ENCODE measurements at places on chromosomes 3 and 15. TPM values are rescaled to one million over a fixed set of nuclear protein-coding genes. Genes with fewer than 3 reads are reported as not detected.

CCR8 gene
- polyA plus RNA-seq, result not detected

PLSCR2 gene
- polyA plus RNA-seq, result 1.0 TPM

DNA sequence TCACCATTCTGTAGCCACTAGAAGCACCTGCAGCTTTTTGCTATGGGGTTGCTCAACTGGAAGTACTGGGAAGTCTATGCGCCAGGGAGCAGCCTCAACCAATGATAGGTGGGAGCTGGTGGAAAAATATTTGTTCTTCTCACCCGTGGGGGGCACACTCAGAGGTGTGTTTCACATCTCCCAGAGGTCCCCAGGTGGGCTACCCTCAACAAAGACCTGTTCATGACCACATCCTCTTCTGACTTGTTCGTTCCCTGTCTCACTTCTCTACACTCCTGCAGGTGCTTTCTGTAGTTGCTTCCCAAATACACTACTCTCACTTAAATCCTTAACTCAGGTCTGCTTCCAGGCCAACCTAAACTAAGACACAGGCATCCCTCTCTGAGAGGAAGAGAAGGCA, 3.6 kb downstream of the CAMP start:
- DNase-seq, result no peak

CHDH gene
- polyA plus RNA-seq, result 8.8 TPM

DNA sequence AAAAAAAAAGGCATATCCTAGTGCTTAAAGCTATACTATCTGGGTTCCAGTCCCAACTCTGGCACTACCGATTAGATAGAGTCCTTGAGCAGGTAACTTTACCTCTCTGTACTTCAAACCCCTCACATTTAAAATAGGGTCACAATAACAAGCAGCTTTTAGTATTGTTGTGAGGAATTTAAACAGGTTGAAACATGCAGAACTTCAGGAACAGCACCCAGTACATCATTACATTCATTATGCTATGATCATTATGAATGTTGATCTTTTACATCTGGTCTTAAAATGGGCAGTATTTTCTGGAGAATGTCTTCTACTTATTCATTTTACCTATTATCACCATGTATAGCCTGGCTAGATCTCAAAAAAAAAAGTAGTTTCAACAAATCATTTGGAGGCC, 176.1 kb upstream of the CCDC54 start:
- no peak for DNase-seq

LYZL4 gene
- polyA plus RNA-seq, result not detected

GRCh38 chr3:114114719-114115118, 58.2 kb downstream of the QTRT2 start:
- DNase-seq, result no peak

DNA sequence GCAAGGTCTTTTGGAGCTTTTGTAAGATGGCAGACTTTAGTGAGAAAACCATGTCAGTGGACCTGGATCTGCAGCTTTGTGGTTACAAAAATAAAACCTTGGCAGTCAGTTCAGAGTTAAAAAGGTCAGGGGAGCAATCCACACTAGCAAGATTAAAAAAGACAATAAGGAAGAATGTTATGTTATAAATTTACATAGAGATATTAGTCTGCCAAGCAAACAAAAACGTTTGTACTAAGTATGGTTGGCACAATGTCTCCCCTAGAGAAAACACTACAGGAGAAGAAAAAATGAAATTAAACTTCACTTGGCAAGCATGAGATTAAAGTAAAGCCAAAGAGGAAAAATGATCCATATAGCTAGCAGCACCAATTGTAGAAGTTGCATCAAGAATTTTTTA, 205.0 kb downstream of the LSAMP start:
- DNase-seq, result no peak

DNA sequence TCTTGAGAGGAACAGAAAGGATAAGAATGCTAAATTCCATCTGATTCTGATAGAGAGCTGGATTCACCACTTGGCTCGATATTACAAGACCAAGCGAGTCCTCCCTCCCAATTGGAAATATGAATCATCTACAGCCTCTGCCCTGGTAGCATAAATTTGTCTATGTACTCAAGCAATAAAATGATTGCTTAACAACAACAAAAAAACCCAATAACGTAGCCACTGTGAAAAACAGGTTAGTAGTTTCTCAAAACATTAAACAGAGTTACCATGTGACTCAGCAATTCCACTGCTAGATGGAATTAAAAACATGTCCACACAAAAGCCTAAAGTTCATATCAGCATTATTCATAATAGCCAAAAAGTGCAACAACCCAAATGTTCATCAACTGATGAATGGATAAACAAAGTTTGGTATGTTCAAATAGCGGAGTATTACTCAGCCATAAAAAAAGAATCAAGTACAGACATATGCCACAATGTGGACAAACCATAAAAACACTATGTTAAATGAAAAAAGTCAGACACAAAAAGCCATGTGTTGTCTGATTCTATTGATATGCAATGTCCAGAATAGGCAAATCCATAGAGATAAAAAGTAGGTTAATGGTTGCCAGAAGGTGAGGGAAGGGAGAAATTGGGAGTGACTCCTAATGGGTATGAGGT, 16.8 kb downstream of the BCL2L10 start:
- no peak for DNase-seq

GATA2 gene
- polyA plus RNA-seq, result 32.1 TPM

HCLS1 gene
- polyA plus RNA-seq, result 5.9 TPM

GRCh38 chr3:151631946-151632345, 101.8 kb upstream of the AADACL2 start:
- DNase-seq, result no peak

DNA sequence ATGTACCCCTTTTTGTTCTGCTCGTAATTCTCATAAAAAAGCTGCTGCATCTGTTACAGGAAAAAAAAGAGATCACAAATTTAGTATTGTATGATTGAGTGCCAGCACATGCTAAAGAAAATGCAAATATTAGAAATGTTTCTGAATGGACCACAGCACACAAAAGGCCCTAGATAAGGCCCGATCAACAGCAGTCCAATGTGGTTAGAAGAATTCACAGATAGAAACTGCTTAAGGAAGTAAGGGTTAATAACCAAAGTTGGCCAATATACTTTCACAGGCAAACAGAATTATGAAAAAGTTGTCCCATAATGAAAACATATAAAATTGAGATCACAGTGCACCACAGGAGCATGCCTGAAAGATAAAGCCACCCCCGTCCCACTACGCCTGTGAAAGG, 72.9 kb downstream of the CHSY1 start:
- no peak for DNase-seq

DNA sequence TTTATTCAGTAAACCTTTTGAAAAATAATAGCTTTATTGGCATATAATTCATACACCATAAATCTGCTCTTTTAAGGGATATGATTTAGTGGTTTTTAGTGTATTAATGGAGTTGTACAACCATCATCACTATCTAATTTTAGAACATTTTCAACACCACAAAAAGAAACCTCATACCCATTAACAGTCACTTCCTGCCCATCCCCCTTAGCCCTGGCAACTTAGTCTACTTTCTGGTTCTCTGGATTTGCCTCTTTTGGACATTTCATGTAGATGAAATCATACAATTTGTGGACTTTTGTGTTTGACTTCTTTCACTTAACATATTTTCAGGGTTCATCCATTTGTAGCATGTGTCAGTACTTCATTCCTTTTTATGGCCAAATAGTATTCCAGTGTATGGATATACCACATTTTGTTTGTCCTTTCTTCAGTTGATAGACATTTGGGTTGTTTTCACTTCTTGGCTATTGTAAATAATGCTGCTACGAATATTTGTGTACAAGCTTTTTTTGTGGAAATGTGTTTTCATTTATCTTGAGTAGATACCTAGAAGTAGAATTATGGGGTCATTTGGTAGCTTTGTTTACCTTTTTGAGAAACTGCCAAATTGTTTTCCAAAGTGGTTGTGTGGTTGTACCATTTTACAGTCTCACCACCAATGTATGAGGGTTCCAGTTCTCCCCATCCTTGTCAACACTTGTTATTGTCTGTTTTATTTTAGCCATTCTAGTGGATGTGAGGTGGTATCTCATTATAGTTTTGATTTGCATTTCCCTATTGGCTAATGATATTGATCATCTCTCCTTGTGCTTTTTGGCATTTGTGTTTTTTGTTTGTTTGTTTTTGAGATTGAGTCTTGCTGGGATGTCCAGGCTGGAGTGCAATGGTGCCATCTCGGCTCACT, 45.8 kb downstream of the SMAD3 start:
- DNase-seq, result no peak

RTP3 gene
- not detected for polyA plus RNA-seq

HIGD2B gene
- not detected for polyA plus RNA-seq

DNA sequence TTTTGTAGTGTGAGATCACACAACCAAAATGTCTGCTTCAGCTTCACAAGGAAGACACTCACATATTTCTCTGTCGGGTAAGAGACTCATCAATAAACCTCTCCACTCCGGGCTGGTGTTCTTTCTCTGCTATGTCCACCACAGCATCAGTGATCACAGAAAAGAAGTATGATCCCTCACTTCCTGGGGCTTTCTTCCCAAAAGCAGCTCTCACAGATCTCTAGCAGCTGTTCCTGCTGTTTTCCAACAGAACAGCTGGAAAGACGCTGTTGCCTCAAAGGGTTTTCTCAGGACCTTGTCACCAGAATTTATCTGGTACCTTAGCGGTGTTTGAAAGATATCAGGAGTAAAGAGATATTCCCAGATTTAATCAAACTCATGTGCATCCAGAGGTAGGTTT, 46.4 kb downstream of the GATM start:
- DNase-seq, result no peak

SPCS1 gene
- 150 TPM for polyA plus RNA-seq

CCDC39 gene
- 9.8 TPM for polyA plus RNA-seq

- no peak for DNase-seq
These were observed 112.4 kb upstream of the GOLGA8J start for GRCh38 chr15:29970402-29970695.

DNA sequence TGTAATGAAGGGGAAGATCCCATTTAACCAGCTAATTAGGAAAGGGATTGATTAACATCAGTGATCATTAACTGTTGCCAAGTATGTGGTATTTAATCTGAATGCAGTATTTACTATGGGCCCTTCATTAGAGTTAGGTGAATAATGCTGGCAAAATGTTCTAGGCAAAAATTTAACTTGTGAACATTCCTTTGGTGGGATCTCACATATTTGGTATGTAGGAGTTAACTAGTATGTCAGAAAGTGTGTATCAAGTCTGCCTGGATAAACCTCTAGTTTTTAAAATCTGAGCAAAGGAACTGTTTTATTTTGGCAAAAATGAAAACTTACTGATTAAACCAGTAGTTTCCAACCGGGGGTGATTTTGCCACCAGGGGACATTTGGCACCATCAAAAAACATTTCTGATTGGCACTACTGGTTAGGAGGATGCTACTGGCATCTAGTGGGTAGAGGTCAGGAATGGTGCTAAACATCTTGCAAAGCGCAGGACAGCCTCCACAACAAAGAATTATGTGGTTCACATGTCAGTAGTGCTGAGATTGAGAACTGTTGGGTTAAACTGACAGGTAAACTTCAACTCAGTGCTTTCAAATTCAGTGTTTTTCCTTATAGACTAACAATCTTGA, 22.5 kb downstream of the LRTM1 start:
- no peak for DNase-seq

- peak; percentile 79 for DNase-seq
These were observed 165.6 kb downstream of the NSMCE3 start for GRCh38 chr15:29103824-29104565.

DNA sequence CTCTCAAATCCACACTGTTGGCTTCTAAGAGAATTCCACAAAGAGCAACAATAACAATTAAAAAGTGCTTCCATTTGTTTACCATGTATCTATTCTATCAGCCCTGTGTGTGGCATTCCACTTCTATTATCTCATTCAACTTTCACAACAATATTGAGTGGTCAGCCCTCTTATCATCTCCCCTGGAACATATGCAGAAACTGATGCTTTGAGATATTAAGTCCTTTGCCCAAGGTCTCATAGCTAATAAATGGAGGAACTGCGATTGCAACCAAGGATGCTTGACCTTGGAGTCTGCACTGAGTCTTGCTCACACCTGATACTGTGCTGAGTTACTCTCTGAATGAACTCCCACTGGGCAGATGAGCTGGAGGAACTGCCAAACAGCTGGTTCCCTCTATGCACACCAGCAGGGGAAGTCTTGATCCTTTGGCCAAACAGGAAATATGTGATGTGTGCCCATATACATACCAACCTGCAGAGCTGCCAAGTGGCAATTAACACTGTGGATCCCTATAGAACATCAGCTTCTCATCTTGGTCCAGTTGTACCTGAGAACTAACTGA, 144.7 kb upstream of the WNT5A start:
- no peak for DNase-seq

DNA sequence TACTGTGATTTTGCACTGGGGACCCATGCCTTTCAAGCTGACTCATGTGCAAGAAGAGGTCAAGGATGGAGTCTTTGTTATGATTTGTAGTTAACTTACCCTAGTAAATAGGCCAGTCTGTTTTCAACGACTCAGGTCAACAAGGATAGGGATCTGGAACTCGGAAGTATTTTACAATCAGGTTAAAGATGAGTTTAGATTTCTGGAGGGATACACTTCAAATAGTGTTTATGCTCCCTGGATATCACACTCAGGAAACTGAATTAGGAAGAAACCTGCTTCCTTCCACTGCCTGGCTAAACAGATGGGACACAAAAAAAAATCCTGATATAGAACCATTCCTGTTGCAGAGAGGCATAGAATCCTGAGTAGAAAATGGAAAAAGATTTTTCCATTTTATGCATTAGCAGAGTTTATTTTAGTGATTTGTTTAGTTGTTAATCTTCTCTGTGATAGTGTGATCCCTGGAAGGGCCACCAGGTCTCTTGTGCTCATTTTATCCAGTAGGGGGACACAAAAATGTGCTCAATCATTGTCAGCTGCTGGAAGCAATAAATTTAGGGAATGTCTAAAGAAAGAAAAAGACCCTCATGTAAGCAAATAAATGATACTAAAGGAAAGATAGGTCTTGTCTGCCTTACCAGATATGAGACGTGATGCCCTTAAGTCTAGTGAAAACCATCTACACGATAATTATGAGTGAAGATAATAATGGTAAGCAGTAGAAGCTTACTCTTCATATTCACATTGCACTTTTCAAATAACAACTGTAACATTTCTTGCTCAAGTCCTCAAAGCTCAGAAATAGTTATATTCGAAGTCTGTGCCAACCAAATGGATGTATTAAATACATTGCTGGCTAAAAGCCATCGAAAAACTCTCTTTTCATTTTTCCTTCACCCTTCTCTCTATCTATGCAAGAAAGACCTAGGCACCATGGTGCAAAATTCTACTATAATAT, 452.1 kb upstream of the KCNMB2 start:
- no peak for DNase-seq

DNA sequence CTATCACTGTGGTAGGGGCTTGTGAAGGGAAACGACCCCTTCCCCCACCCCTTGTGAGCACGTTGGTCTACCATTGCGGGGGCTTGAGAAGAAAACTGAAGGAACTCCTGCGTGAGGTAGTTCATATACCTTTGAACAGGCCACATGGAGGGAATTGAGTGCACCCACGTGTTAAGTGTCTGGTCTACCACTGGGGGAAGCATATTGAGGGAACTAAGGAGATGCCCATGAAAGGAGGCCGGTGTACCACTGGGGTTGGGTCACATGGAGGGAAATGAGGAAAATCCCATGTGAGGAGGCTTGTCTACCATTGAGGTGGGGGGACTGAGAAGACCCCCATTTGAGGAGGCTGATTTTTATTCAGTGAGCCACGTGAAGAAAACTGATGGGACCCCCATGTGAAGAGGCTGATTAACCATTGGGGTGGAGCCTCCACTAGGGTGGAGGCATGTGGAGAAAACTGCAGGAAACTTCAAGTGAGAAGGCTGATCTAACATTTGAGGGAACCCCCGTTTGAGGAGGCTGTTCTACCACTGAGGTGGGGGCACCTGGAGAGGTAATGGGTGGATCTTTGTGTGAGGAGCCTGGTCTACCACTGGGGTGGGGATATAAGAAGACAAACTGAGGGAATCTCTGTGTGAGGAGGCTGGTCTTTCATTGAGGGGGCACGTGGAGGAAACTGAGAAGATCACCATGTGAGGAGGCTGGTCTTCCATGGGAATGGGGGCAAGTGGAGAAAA, 163.2 kb downstream of the FBLN2 start:
- no peak for DNase-seq

Data from left kidney (tissue), 8 donors.